ENCODE measurements at places on chromosomes 5 and 9.

DNA sequence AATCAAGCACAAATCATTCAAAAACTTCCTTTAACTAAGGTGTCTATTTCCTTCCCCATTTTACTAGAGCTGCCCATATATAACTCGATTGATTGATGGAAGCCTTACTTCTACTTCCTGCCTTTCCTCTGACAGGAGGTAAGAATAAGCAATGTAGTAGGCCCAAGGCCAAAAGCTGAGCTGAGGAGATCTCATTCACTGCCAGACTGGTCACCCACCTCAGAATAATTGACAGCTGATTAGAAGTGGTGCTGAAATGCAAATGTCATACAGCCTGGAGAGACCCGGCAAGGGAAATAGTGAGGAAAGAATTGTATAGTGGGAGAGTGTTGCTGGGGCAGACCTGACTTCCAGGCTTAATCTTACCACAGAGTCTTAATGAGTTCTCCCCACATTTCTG is 239.9 kb downstream of the SAXO1 start:
- DNase-seq: no peak

DNA sequence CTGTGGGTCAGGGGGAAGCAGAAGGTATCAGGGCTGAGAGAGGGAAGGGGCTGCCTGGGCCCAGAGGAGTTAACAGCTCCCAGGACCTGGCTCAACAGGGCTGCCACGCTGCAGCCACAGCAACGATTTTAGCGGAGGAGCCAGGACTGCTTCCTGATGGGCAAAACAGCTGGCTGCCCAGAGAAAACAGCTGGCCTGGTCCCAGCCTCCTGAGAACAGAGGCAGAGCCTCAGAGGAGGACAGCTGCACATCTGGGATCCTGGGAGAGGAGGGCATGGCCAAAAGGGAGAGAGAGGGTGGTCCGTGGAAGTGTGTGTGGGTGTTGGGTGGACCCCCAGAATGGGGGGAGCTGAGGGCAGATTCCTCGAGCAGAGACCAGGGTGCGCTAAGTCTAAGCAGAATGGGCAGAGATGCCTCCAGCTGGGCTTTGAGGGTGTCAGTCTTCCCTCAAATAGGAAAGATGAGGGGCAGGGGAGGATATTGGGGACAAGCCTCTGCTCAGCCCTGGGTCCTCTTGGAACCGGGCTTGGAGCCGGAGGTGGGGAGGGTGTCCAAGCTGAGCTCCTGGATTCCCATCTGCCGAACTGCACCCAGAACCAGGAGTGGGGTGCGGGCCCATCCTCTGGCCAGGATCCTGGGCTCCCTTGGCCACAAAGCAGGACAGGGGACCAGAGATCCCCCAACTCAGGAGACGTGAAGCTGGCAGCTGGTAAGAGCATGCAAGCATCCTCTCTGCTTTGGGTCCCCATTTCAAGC is 9.1 kb upstream of the CERCAM start:
- peak; percentile 70 for DNase-seq

DNA sequence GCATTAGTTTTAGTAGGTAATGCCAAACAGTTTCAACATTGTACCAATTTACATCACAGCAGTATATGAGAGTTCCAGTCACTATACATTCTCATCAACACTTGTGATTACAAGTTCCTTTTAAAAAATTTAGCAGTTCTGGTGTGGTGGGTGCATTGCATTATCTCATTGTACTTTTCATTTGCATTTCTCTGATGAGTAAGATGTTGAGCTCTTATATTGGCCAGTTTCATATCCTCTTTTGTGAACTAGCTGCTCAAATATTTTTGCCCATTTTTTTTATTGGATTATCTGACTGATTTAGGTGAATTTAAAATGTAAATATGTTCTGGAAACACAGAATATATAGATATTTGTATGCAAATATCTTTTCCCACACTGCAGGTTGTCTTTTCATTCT is 160.9 kb upstream of the NR3C1 start:
- DNase-seq: no peak

DNA sequence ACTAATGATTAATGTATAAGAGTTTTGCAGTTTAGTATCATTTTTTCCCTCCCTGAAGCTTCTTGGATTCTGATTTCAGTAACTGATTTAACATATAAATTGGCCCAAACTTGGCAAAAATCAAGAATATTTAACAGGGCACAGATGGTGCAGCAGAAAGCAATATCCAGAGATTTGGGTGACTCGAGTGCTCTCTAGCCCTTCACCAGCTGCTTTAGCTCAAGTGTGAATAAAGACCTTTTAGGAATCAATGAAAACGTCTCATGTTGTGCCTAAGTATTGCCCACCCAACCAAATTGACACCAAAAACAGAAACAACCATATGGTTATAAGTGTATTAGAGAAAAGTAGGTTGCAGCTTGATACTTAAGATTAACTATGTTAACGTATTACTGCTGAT is 933.4 kb upstream of the PTPRD start:
- DNase-seq: no peak

- DNase-seq: no peak
Measured at GRCh38 chr5:134151723-134152122, 25.0 kb downstream of the SKP1 start.

GRCh38 chr9:69500896-69501295 is 171.3 kb downstream of the APBA1 start:
- no peak for DNase-seq

GRCh38 chr5:1776831-1777230 is 22.8 kb downstream of the MRPL36 start:
- no peak for DNase-seq

GRCh38 chr9:80811003-80811402 is 878.3 kb downstream of the TLE1 start:
- DNase-seq: no peak

DNA sequence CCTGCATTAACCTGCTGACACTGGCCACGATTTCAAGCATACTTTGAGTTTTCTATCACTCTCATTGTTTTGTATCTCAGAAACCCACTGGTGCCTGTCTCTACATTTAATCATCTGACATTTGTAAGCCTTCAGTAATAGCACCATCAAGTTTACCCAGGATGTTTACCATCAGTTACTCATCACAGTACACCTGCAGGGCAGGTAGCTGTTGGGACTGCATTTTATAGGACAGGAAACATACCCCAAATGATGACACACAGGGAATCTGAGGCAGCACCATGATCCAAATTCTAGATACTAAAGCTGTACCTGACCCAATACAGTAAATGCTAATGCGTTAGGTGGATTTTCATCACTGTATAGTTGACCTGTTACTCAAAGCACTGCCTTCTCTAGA is 114.2 kb downstream of the FEM1C start:
- DNase-seq: no peak
